ENCODE measurements at places on chromosomes 5 and 9. TPM values are rescaled to one million over a fixed set of nuclear protein-coding genes. Genes with fewer than 3 reads are reported as not detected.

Gene NR4A3
- total RNA-seq: 35.7 TPM

DNA sequence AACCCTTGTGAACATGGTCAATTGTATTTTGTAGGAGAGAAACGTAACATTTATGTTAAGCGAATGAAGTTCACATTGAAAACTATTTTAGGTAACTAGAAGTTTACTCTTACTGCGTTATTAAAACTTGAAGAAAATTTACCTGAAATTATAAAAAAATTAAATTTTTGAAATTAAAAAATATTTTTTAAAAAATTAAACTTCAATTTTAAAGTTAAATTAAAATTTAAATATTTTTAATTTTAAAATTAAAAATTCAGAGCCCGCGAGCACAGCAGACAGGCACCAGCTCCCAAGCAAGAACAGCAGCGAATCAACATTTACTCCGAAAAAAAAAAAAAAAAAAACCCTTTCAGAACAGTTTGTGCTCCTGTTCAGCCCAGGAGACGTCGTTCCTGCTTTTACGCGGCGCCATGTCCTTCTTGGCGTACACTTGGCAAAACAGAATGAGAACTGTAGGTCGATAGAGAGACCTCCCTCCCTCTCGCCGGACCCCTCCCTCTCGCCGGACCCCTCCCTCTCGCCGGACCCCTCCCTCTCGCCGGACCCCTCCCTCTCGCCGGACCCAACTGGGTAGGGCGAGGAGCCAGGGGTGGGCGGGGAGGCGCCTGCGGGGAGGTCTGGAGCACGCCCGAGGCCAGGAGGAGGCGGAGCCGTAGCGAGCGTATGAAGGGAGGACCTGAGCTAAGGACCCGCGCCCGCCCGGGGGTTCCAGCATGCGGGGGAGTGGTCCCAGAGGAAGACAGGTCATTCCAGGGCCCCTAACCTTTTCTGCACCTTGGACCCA lies 235.8 kb downstream of the ROR2 start:
- DNase-seq: peak; percentile 39

DNA sequence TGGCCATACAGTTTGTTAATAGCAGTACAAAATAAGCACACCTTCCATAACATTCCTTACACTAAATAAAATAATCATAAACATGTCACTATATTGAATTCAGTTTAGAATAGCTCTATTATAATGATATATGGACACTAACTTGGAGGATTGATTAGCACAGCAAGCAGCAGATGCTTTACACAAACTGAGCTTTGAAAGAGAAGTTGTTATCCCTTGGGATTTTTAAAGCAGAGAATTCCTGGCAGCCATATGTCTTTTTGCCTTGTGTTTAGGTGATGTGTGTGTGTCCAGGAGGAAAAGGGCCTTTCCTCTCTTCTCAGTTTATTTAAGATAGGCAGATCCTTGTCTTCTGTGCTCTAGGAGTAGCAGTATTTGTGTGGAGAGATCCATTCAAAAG lies 232.2 kb upstream of the GRIN3A start:
- no peak for DNase-seq

DNA sequence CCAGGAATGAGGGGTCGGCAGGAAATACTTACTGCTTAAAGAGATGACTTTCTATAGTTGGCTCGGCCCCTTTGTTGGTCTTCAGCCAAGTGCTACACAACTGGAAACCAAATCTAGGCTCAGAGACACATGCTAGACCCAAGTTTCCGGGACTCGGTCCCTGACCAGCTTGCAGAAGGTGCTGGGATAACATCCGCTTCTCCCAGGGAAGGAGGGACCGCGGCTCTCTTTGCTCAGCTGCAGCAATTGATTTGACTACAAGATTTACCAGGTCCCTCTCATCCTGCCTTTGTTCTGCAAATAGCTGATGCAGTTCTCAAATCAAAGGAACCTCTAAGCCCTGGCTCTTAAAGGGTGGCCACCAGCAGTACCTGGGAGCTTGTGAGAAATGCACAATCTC lies 314.7 kb downstream of the MLLT3 start:
- DNase-seq: no peak

GRCh38 chr9:96073531-96074480 lies 198.3 kb downstream of the ERCC6L2 start:
- no peak for DNase-seq

Gene TIMD4
- 1.3 TPM for total RNA-seq

Gene EQTN
- total RNA-seq: not detected

- DNase-seq: no peak
These were observed 180.4 kb downstream of the GAS1 start for GRCh38 chr9:86766912-86767311.

GRCh38 chr9:84151640-84152039 lies 171.0 kb downstream of the RMI1 start:
- DNase-seq: no peak

Gene PCDHGA9
- total RNA-seq: not detected

Gene SPINK13
- not detected for total RNA-seq

DNA sequence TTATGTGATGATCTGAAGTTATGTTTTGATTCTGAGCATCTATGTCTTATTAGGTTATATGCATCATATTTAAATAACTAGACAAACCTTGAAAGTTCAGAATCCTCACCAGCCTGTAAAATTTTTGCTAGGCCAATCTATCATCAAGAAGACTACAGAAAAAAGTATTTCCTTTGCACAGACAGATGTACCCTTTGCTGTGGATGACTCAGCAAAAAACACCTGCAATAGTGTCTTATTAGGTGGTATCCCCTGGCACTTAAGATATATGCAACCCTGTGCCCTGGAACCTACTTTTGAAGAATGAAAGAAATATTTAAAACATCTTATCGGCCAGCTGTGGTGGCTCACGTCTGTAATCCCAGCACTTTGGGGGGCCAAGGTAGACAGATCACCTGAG lies 130.6 kb downstream of the SLF1 start:
- no peak for DNase-seq

- no peak for DNase-seq
These were observed 925 bp downstream of the LIFR start for GRCh38 chr5:38555354-38556087.

- no peak for DNase-seq
These were observed 84.3 kb downstream of the SH3TC2 start for GRCh38 chr5:148978370-148979082.

Gene SLC12A7
- 14.0 TPM for total RNA-seq
